ENCODE measurements at places on chromosomes 5 and 9.

GRCh38 chr9:35616681-35617459 is 1.3 kb downstream of the CD72 start:
- DNase-seq: no peak

DNA sequence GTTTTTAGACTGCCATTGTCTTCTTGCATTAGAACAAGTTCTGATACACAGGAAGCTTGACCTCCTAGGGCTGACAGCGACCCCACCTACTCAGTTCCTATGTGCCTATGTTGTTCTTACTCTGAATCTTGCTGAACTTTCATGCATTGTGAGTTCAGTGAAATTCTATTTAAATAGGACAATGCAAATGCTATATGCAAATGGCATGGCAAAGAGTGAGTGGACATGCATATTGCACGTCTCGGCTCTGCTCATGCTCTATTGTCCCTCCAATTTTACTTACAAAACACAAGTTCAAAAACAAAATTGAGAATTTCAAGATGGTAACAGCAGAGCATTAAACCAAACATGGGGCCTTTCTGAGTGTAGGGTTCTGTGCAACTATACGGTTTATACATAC is 5.3 kb upstream of the DCP2 start:
- peak; percentile 14 for DNase-seq

DNA sequence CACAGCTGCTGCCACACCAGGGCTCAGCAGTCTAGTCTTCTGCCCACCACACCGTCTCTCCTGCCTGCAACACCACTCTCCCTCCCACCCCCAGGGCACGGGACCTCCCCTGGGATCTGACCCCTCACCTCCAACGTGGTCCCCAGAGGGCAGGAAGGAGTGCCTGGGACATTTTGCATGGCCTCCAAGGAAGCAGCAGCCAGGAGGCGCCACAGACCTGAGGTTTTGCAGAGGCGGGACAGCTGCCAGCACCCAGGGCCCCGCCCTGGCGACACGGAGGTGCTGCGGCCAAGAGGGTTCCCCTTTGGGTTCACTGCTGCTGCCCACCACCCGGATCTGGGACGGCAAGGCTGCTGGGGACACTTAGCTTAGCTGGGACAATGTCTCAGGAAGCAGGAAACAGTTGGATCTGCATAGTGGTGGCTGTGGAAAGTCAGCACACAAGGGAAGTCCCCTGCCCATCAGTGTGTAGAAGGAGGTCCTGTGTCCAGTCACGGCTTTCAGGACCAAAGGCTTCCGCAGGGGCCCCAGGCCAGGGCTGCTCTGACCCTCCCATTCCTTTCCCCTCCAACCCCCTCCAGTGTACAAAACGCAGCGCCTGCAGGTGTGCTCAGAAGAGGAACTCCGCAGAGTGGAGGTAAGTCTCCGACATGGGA is 13.8 kb downstream of the PROP1 start:
- no peak for DNase-seq

- DNase-seq: peak; percentile 72
These were observed 31.6 kb upstream of the UBAC1 start for GRCh38 chr9:135992486-135993408.

DNA sequence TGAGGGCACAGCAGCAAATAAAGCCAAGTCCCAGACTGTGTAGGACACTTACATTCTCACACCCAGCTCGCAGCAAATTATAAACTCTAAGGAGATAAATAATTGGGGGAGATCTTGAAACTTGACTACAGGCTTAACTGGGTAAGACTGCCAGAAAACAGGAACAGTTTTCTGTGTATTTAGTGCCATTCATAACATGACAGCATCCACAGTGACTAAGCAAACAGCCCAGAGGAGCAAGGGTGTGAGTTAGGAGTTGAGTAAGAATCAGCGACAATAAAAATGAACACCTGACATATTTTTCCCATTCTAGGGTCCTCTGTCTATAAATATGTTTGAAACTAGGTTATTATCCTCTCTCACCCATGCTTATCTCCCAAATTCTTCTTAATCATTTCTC is 370.9 kb upstream of the WWC1 start:
- DNase-seq: no peak

GRCh38 chr5:109454731-109455505 is 45.1 kb upstream of the PJA2 start:
- DNase-seq: peak; percentile 3

GRCh38 chr9:123649909-123650308 is 280.0 kb downstream of the DENND1A start:
- no peak for DNase-seq

DNA sequence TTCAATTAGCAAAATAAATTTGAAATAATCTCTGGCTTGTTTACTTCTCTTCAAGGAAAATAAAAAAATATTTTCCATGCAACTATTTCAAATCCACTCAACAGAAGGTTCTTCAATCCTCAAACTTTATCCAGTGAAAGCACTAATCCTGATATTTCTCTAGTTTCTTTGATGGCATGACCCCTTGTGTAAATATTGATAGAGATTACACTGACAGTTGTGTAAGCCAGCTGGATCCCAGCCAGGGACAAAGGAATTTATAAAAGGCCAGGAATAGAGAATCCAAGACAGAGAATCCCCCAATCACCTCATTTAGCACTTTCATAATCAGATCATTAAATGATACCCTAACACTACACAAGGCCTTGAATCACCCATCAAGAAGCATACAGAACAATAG is 135.2 kb downstream of the GNA14 start:
- no peak for DNase-seq

DNA sequence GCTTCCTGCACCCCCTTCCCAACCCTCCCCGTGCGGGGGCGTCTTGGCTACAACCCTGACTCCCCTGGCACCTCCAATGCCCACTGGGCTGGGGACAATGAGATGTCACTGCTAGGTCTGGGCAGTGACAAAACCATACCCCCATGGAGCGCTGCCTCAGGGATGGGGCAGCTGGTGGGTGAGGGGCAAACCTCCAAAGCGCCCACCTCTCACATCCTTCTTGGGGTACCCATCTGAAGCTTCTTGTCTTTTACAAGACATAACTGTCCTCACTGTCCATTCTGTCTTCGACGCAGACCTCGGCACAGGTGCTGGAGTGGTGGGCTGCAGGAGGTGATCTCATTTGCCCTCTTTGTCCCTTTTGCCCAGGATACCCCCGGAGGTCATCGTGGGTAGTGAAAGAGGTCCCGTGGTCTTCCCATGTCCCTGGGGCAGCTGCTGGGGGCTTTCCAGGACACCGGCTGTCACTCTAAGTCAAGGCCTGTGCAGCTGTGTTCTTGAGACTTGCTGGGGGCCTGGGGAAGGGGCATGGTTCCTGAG is 27.8 kb upstream of the CSF1R start:
- no peak for DNase-seq

- DNase-seq: no peak
These were observed 70.7 kb upstream of the SLC25A51 start for GRCh38 chr9:37974506-37975173.

GRCh38 chr5:154375329-154376008 is 70.3 kb upstream of the SAP30L start:
- no peak for DNase-seq

DNA sequence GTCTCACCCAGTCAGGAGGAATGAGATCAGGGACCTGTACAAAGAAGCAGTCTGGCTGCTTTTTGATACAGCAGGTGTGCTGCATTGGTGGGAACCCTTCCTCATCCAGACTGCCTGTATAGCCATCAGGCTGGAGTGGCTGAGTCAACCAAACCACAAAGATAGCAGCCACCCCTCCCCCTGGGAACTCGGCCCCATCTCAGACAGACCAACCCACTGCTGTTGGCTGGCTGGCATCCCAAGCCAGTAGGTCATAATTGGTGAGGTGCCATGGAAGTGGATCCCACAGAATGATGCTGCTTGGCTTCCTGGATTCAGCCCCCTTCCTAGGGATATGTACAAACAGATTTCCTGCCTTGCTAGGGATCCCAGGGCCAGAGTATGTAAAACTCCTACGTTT is 60.9 kb downstream of the YTHDC2 start:
- no peak for DNase-seq

- DNase-seq: no peak
These were observed 354.2 kb downstream of the MRPS30 start for GRCh38 chr5:45162974-45163373.

GRCh38 chr5:21644032-21644431 is 1209.1 kb downstream of the CDH12 start:
- DNase-seq: no peak

GRCh38 chr5:127834094-127834531 is 130.9 kb downstream of the CCDC192 start:
- no peak for DNase-seq

- DNase-seq: no peak
These were observed 3.9 kb upstream of the FBP1 start for GRCh38 chr9:94643176-94643575.

GRCh38 chr9:134049236-134049635 is 18.6 kb downstream of the BRD3 start:
- DNase-seq: no peak

DNA sequence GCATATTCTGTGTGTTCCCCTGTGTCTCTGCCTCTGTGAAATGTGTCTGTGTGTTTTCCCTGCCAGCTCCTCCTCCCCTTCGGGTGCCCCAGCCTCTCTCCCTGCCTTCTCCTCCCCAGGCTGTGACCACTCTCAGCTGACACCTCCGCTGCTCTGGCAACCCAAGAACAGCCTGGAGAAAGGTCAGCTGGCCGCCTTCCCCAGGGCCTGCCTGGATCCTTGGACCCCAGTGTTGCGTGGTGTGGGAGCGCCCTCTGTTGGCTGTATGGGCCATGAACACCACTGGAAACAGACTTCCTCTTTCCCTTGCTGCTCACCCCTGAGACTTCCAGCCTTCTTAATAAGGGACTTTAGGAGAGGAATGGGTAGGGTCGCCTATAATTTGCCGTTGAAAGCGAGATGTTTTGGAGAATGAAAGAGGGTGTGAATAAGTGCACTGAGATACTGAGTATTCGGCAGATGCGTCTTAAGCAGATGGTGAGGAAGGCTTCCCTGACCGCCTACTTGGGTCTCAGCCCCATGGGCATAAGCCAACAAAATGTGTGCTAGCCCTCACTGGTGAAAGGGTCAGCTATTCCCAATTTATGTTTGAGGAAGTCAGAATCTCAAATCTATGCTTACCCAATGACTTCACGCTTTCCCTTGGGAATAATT is 114.9 kb upstream of the TRIM32 start:
- DNase-seq: peak; percentile 59

DNA sequence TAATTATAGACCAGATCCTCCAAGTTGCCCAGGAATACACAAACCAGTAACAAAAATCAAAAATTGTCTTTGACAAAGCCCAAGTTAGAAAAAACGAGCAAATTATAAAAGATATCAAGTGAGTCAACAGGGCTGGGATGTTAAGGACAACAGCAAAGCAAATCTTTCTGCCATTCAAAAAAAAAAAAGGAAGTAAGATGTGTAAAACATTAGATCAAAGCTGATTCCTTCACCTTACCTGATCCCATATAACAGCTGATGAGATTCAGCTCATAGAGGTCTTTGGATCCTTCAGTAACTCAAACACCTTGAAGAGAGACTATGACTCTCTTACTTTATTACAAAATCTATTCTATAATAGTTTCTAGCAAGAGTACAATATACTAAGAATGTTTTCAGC is 100.9 kb downstream of the STRBP start:
- no peak for DNase-seq

DNA sequence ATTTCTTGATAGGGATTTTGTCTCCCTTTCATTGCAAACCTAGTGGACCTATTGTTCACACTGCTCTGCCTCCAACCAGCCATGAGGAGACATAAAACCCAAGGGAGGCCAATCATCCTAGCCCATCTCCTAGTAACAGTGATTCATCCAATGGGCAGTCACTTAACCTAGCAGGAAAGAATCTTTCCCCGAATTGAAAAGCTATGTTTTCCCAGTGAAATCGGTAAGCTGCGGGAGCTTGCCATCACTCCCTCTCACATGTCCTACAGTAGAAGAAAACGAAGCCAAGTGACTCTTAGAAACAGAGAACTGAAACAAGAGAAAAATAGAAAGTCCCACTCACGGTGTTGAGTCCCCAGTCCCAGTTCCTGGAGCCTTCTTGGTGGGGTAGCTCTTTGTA is 123.3 kb downstream of the SUSD1 start:
- no peak for DNase-seq

GRCh38 chr5:33235824-33236223 is 204.9 kb upstream of the TARS1 start:
- no peak for DNase-seq

GRCh38 chr5:180315762-180316212 is 23.9 kb upstream of the MAPK9 start:
- DNase-seq: peak; percentile 17

- no peak for DNase-seq
These were observed 46.8 kb downstream of the LHFPL2 start for GRCh38 chr5:78601559-78602314.
